Skin of body (tissue), 3 donors: ENCODE measurements at places on chromosomes 7 and 10. TPM values are rescaled to one million over a fixed set of nuclear protein-coding genes. Genes with fewer than 3 reads are reported as not detected.
A peak's percentile ranks its signal among the peaks of the same experiment; 100 is the strongest.

GRCh38 chr7:117066668-117067067 lies 113.4 kb downstream of the ST7 start:
- DNase-seq: no peak

GRCh38 chr7:159306012-159306411 lies 161.3 kb upstream of the VIPR2 start:
- DNase-seq: no peak

The OGDHL gene
- 0.89 TPM for total RNA-seq

- DNase-seq: peak; percentile 77
Measured at GRCh38 chr7:4883372-4884144, at the start of gene RADIL. TSS of gene RADIL (minus strand) at chr7:4883716. CDS start at chr7:4878139, 5,577 bp downstream.

The PALD1 gene
- total RNA-seq: 8.6 TPM

The MYL10 gene
- 3.2 TPM for total RNA-seq

GRCh38 chr7:29249383-29249750 lies 54.8 kb downstream of the CHN2 start:
- DNase-seq: no peak

GRCh38 chr7:40571796-40572195 lies 437.0 kb downstream of the SUGCT start:
- no peak for DNase-seq

- DNase-seq: no peak
Measured at GRCh38 chr10:2214092-2214491, 476.8 kb upstream of the ADARB2 start.

GRCh38 chr10:7410301-7410861 lies 453 bp downstream of the SFMBT2 start:
- no peak for DNase-seq

DNA sequence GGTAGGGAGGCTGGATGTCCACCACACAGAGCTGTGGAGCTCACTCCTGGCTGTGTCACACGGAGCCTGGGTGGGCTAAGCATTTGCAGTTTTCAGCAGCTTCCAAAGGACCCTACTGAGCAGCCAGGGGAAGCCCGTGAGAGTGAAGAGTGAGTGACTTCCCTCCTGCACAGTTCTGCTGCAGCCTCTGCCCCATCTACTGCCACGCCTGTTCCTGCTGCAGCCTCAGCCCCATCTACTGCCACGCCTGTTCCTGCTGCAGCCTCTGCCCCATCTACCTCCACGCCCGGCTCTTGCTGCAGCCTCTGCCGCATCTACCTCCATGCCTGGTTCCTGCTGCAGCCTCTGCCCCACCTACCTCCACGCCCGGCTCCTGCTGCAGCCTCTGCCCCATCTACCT lies 12.2 kb downstream of the ADAM8 start:
- no peak for DNase-seq

- DNase-seq: no peak
Measured at GRCh38 chr7:129083525-129083924, 28.6 kb upstream of the TNPO3 start.

DNA sequence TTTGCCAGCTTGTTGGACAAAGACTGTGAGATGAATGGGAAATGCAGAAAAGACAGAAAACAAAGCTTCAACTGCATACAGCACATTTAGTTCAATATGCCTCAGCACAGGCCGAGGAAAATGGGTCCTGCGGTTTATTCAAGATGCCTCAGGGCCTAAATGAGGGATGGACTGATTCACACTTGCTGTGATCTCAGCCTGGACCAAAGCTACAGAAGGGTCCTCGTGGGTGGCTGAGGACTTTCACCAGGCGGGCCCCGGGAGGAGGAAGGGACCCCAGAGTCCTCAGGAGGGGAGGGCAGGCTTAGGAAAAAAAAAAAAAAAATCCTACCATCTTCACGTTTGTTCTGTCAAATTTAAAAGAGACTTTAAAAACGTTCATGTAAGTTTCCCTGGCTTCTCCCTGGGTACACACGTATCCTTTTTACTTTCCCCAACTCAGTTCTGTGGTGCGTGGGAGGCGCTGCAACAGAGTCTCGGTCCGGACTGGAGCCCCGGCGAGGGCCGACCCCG lies 624 bp upstream of the ZNF783 start:
- peak; percentile 22 for DNase-seq

DNA sequence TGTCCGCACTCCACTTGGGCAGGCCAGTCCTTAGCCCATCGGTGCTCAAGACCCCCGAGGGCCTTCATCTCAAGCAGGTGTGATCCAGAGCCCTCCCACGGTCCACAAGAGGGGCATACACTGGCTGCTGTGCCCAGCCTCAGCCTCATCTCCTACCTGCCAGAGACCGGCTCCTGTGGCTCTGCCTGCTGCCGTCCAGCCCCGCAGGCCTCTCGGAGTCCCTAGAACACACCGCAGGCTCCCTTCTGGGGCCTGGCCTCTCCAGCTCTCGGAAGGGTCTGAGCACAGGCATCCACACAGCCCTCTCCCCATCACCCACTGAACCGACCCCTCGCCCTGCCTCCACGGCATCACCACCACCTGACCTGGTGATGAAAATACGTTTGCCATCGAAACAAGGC lies 147.4 kb downstream of the PRKAG2 start:
- DNase-seq: no peak

DNA sequence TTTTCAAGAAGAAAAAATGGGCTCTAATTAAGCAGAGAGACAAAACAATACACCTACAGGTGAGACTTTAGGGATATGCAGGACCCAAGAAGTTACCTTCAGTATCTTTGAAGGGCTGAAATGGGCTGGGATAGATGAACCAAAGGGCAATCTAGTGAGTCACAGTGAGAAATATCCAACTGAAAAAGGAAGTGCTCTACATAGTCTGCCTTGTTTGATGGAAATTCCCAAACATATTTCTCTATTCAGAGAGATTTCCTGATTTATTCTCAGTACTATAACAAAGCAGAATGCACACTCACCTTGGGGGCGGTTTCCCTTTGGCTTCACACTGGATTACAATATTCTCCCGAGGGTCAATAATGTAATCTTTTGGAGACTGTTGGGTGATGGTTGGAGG lies 104.1 kb upstream of the LAMB4 start:
- DNase-seq: no peak

The CFAP43 gene
- total RNA-seq: 1.6 TPM

GRCh38 chr7:49279891-49280290 lies 355.5 kb downstream of the CDC14C start:
- DNase-seq: no peak

- DNase-seq: no peak
Measured at GRCh38 chr7:152476551-152476950, 40.7 kb upstream of the KMT2C start.

The SPDYE2 gene
- not detected for total RNA-seq

The PIP gene
- not detected for total RNA-seq
